ENCODE measurements at places on chromosomes 12 and 14.

DNA sequence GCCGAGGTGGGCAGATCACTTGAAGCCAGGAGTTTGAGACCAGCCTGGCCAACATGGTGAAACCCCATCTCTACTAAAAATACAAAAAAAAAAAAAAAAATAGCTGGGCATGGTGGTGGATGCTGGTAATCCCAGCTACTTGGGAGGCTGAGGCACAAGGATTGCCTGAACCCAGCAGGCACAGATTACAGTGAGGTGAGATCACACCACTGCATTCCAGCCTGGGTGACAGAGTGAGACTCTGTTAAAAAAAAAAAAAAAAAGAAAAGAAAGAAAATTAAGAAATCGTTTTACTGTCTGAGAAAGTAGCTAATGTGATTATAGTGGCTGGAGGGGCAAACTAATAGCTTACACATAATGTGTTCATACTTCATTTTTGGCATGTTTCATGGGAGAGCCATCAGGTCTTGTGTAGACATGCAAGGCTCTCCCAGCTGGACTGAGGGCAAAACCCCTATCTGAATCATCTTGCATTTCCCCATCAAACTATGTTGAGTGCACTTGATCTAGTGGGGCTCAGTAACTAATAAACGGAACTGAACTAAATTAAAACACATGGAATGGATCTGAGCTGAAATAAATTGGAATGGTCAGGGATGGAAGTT lies 16.2 kb downstream of the KIF21A start:
- DNase-seq, result no peak

GRCh38 chr12:127773520-127773919 lies 493.4 kb upstream of the TMEM132C start:
- DNase-seq, result no peak

DNA sequence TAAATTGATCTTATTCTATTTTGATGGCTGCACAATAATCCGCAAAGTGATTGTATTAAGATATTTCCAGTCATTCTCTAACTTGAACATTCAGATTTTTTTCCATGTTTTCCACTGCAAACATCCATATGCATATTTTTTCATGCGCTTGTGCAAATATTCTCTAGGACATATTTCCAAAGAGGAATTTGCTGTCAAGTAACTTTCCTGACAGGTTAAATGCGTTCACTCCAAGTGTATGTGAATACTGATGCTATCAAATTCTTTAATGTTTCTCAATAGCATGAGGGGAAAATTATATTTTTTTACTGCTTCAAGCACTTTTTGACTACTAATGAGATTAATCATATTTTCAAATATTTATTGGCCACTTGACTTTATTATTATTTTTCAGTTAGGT lies 135.3 kb upstream of the LGR5 start:
- DNase-seq, result no peak

DNA sequence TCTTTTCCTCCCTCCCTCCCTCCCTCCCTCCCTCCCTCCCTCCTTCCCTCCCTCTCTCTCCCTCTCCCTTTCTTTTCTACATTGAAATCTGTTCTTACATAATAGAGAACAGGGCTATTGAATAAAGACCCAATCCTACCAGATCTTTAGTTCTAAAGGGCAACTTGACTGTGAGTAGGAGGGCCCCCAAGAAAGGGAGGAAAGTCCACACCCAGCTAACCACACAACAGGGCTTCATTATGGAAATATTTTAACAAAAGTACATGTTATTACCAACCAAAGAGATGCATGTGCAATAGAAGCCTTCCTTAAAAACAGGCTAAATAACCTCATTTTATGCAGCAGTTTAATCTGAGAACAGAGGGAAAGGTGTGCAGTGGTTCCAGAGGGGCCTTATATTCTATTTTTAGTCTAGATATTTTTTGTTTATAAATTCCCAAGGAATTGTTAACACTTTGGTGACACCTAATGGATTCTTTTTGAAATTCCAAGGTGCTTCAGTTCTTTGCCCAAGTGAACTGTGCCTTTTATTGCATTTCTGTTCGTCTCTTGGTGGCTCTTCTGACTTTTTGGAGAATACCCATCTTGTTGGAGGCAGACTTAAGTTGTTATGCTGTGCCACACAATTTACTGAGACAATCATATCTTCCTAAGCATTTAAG lies 63.0 kb downstream of the GNS start:
- DNase-seq, result no peak

- no peak for DNase-seq
These were observed 165.9 kb upstream of the TMEM260 start for GRCh38 chr14:56413721-56414120.

- DNase-seq, result no peak
These were observed 27.6 kb upstream of the KCNMB4 start for GRCh38 chr12:70338531-70338930.

DNA sequence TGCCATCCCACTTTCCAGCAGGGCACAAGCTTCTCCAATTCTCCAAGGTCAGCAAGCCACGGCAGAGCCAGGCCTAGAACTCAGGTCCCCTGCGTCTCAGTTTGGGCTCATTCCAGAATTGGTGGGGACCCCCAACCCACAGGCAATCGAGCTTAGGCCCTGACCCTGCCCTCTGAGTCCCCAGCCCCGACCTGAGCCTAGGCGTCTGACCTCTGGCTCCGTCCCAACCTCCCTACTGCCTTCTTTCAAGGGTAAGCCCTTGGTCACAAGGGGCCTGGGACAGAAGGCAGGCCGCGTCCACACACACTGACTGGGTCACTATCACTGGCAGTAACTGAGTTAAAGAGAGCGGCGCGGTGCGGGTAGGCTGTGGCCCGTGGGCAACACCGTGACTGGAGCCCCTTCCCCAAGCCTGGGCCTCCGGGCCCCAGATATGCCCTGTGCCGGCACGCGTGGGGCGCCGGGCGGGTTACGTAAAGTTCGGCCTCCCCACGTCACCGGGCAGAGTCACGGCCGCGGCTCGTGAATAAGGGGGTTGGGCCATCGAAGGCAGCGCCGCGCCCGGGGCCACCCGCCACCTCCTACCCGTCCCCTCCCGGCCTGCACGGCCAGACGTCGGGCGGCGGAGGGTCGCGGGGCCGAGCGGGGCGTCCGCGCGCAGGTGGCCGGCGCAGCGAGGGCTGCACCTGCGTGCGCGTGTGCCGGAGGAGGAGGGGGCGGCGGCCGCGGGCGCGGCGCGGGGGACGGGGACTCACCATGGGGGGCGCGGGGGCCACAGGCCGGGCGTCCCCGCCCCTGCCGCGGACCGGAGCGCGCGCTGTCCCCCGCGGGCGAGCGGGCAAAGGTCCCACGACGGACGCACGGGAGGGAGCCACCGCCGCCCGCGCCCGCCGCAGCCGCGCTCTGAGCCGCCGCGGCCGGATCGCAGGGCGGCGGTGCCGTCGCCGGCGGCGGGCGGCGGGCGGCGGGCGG lies 516 bp downstream of the ANKRD9 start:
- DNase-seq, result no peak

DNA sequence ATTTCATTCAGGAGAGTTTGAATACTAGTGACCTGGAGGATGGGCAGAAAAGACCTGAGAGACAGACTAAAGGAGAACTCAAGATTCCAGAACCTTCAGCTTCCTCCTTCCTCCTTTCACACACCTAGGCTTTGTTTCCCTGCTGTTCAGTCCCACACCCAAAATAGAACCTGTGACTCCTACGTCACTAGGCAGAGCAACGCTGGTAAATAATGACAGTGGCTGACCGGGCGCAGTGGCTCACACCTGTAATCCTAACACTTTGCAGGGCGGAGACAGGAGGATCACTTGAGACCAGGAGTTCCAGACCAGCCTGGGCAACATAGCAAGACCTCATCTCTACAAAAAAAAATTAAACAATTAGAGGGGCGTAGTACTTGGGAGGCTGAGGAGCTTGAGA lies 166.4 kb upstream of the FKBP4 start:
- no peak for DNase-seq

DNA sequence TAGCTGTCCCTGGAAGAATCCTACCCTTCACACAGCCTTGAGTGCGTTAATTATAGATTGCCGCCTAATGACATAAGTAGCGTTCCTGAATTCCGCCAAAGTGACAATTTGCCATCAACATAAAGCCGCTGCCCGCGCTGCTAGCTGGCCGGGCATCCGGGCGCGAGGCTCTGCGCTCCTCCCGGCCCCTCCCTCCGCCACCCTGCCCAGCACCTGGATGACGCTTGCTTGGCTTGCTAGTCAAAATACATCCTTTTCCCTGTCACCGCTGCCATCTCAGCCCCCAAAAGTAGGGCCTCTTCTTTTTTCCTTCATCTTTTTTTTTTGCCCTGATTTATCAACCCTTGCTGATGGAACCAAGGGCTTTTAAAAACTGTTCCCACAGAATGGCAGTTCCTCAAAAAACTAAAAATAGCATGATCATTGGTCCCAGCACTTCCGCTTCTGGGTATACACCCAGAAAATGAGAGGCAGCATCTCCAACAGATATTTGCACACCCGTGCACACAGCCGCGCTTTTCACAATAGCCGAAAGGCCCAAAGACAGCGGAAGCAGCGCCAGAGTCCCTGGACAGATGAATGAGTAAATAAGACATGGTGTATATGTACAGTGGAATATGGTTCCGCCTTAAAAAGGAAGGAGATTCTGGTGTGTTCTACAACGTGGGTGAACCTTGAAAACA lies 235.2 kb downstream of the BCL11B start:
- no peak for DNase-seq

GRCh38 chr12:108635201-108635996 lies 1.7 kb upstream of the SELPLG start:
- DNase-seq, result peak; percentile 69

DNA sequence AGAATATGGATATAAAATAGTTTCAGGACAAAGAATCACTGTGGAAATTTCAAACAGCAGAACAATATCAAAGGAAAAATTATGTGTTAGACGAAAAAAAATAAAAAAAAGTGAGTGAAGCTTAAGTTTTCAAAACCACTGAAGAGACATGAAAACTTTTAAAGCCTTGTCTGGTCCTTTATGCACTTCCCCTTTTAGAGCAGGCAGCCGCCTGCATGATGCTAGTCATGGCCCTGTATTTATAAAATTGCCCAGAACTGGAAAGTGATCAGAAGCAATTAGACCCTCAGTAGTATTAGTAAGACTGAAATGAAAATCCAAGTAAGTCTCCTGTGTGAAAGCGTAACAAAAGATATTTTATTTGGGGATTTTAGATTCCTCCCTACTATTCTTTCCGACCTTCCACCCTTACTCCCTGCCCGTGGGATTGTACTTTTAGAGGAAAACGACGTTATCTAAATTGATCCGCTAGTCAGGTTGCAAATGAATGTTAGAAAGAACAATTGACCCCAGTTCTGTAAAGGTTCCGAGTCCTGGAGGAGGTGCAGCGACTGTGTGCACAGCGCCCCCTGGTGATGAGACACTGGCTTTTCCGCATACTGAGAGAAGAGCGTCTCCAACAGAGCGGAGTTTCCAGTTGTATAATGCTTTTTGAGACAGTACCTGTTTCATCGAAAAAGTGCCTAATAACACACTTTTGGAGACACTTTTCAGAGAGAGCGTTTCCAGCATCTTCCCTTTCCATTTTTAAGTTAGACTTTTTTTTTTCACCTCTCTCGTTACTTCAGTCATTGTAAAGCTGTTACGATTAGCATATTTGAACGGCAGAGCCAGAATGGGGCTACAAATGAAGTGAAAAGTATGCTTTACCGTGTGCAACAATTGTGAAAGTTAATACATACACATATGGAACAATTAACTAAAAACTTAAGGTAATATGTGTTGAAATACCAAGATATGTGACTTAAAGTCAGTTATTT lies 12.4 kb downstream of the MGST1 start:
- no peak for DNase-seq

- DNase-seq, result no peak
These were observed at the start of gene SOX5 for GRCh38 chr12:23949348-23950209. TSS of gene SOX5 (minus strand) at chr12:23949670. CDS start at chr12:23949601, 69 bp downstream.

DNA sequence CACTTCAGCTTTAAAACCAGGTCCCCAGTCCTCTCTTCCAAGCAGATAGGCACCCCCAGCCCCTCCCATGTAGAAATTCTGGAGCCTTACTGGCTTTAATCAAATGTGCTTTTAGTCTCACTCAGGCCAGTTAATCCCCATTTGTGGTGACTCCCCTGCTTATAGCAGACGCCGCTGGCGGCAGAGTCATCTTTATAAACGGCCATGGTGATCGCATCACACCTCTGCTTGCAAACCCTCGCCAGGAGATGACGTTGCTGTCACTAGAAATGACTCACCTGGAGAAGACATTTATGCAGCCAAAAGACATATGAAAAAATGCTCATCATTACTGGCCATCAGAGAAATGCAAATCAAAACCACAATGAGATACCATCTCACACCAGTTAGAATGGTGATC lies 369.3 kb downstream of the VRK1 start:
- no peak for DNase-seq

- no peak for DNase-seq
These were observed 203.0 kb downstream of the RBM19 start for GRCh38 chr12:113762882-113763816.

DNA sequence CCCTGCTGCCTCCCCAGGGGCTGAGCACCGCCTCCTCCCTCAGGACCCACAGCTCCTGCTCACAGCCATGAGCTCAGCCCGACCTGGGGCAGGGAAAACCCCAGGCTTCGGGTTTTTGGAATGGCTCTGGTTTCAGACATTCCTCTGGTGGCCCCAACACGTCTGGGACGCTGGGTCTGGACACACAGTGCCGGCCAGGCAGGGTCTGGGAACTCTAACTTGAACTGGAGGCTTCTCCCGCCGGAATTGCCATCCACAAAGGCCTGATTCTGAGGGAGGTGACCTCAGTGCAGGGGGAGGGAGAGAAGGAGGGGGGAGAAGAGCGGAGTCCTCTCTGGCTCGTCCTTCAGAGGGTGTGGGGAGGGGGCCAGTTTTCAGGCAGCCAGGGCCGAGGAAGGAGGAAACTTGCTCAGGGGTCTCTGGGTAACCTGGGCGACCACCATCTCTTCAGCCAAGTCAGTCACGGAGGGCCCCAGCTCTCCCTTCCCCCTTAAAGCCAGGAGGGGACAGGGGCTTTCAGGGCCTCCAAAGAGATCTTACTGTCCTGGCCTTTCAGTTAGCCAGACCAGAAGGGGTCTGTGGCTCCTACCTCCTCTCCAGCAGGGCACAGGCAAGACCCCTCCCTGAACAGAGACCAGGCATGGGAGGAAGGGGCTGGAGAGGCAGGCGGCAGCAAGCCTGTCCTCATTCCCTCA lies 19.4 kb downstream of the NCKAP5L start:
- no peak for DNase-seq

DNA sequence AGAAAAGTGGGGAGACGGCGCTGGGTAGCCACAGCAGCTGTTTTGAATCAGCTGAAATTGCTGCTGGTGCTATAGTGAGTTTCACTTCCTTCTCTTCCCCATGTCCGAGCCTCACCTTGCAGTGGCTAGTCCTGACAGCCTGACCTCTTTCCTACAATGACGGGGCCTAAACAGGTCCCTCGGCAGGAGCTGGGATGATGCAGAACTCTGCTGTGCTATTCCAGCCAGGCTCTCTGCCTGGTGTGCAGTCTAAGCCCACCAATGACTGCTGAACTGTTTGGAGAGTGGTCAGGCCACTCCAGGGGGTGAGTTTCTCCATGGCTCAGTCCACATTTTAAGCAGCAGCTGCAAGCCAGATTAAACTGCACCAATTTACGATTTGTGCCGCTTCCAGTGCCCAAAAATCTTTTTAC lies 207.3 kb downstream of the TTC7B start:
- no peak for DNase-seq

- DNase-seq, result no peak
These were observed 4.6 kb downstream of the TMEM120B start for GRCh38 chr12:121717041-121717699.
